ENCODE measurements at places on chromosomes 2 and 18. TPM values are rescaled to one million over a fixed set of nuclear protein-coding genes. Genes with fewer than 3 reads are reported as not detected.

DNA sequence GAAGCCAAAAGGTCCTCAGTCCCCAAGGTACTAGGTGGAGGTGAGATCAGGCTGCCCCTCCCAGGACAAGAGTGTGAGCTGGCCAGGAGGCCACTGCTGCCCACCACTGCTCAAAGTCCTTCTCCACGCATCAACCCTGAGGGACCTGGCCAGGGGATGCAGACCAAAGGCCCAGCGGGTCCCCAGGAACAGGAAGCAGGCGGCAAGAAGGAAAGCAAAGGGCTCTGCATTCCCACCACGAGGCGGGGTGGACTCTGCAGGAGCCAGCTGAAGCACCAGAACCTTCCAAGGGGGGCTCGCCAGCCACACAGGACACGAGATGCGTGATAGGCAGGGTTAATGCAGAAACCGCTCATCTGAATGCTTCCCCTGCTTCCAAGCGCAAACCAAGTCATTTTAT lies 67.4 kb downstream of the TFCP2L1 start:
- DNase-seq = peak; percentile 13

- no peak for DNase-seq
These were observed 37.7 kb upstream of the SYT4 start for GRCh38 chr18:43314941-43315340.

Gene CNDP1
- 0.19 TPM for total RNA-seq

DNA sequence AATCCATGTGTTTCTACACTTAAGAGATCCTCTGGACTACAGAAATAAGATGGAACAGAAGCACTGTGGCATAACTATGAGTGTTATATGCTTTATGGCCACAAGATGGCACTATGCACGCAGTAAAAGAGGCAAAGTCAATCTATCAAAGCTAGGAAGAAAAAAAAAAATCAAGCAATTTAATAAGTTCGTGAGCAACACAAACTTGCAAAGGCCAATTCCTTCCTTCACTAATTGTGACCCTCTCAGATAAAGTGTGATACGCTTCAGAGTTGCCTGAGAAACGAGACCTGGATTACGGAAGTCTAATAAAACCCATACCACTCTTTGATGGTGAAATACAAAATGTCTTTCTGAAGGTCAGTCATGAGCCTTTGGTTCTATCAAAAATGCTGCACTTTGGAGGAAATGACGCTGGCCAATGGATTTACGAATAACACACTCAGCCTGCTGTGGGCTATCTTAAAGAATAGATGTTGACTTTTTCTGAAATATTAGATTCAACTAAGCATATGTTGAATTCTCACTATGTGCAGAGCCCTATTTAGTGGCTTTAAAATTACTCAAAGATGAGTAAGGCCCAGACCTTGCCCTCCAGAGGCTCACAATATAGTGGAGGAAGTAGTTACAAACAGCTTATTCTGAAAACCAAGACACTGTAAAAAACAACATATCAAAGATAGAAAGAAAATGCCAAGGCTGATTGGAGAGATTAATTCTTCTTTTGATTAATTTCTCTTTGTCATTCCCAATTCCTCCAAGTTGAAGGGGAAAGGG lies 35.5 kb upstream of the TTR start:
- DNase-seq = peak; percentile 72

Gene HSPE1
- total RNA-seq = 79.0 TPM
